Kidney epithelial cell (primary cell): ENCODE measurements at places on chromosomes 1 and 21.

DNA sequence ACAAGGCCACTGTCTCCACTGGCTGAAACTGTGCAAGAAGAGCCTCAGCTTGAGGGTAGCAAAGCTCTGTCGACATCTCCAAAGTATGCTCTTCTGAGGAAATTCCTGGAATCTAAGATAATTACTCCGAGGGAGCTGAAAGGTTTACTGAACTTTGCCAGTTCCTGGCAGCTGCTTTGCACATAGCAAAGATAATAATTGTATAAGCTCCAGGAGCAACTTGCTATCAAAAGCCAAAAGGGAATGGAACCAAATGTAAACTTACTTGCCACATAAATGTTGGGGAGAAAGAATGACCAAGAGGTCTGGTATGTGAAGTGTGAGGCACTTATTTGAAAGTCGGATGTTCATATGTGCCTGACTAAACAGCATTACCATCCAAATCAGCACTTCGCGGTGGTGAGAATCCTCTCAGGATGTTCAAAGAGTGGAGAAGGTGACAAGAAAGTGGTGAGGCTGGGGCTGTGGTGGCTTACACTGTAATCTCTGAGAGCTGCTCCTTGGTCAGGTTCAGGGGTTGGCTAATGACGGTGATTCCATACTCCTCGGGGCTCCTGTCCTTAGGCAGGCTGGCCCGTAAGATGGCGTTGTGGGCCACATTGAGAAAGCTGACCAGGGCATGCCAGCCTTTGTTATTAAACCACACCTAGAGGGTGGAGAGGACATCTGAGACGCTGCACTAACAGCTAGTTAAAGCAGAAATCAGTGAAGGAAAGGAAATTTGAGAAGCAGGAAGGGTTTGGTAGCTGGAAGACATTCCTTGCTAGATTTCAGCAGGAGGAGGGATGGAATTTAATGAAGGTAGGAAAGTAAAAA is 100.0 kb downstream of the ABCA4 start:
- no peak for DNase-seq

DNA sequence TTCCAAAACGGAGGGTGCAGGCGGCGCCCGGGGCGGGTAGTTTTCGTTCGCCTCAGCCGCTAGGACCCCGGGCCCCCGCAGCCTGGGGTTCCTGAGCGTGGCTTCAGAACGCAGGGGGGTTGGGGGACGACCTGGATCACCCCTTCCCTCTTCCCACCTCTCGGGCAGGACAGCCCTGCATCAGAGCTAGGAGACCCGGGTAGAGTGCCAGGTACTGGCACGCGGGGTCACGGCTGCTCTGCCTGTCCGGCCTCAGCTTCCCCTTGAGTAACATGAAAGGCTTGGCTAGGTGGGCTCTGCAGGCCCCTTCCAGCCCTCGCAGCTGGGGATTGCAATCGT is 484 bp downstream of the DFFB start:
- no peak for DNase-seq

DNA sequence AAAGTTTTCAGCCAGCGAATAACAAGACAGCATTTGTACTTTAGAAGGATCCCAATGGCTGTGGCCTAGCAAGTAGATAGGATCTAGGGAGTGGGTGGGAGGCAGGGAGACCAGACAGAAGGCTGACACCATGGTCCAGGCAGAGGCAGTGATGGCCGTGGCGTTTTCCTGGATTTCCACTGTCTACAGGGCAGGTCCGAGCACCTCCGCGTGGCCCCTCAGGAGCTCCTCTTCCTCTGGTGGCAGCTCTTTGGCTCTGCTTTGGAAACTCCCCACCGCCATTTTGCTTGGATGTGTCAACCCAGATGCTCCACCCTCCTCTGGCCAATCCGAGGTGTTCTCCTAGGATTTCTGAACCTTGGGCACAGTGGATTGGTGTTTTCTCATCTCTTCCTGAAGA is 25.1 kb downstream of the PADI4 start:
- no peak for DNase-seq

DNA sequence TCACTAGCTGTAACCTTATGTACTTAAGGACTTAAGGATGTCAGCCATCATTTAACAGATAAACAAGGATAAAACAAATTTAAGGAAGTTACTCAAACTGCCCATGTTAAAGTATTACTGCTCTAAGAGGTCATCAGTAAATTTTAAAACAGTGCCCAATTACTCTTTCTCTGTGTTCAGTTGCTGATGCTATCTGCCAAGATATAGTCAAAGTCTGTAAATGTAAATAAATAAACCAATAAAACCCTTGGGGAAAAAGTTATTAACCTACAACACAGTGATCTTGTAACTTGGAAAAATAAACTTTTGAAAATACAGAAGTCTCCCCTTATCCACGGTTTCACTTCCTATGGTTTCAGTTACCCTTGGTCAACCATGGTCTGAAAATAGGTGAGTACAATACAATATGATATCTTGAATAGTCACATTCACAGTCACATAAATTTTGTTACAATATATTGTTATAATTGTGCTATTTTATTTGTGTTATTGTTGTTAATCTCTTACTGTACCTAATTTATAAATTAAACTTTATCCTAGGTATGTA is 501.8 kb downstream of the LMO4 start:
- DNase-seq, result no peak
